Kidney epithelial cell (primary cell): ENCODE measurements at places on chromosomes 12 and 14. TPM values are rescaled to one million over a fixed set of nuclear protein-coding genes. Genes with fewer than 3 reads are reported as not detected.

DNA sequence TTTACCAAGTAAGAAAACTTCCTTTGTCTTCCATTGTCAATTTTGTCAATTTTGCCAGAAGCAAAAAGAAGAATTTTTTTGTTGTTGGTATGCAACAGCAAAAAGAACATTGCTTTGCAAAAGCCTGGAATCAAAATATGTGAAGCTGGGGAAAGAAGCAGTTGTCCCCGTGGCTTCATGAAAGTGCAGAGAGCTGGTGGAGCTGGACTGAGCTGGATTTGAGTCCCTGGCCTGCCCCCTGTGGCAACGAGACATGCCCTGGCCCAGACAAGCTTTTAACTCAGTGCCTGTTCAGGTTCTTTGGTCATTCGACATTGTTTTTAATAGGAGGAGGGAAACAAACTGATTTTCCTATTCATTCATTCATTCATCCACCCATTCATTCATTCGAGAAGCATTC is 70.3 kb downstream of the SLC15A4 start:
- DNase-seq: no peak

GRCh38 chr12:121524196-121524916 is 56.5 kb downstream of the KDM2B start:
- no peak for DNase-seq

DNA sequence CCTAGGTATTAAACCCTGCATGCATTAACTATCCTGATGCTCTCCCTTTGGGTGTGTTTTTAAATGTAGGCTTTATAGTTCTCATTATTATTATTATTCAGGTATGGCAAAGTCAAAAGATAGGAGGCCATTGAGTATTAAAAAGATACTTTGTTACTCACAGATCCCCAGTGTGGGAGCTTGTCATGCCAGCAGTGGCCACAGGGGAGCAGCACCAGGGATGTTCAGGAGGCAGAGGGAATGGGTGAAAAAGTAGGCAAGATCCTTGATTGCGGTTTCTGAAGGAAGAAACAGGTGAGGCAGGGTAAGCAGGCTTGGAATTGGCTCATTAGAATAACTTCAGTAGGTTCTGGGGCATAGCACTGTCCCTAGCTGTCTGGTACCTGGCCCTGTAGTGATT is 382.2 kb downstream of the MED13L start:
- DNase-seq: no peak

DNA sequence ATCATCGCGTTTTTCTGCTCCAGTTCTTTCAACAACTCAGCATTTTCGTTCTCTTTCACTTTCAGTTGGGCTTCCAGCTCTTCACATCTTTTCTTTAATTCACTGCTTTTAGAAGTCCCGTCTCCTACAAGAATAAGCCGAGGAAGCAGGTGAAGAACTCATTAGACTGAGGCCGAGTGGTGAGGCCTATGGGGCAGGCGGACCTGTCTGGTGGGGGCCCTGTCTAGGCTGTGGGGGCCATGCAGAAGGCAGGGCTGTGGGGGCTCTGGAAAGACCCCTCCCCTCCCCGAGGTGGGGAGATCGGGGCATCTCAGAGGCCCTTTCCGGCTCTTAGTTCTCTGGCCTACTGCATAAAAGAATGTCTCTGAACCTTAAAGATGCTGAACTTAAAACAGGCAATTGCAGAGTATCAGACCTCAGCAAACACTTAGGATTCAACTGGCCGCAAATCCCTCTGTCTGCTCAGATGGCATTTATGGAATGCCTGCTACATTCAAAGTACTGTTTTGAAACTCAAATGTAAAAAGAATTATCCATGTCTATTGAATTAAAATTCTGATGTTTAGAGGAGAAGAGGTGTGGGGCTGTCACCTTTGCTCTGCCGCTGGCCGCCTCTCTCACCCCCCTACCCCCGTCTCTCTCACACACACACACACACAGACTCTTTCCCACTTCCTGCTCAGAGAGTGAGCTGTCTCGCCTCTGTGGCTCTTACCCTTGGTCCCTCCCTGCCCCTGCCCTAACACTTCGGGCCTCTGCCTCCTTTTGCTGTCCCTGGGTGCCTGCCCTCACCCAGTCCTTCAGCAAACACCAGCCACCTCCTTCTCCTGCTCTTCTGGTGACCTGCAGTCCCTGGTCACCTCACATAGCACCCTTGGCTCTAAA is 34.7 kb downstream of the CCDC92 start:
- no peak for DNase-seq

- no peak for DNase-seq
Measured at GRCh38 chr12:1566449-1567135, 27.8 kb downstream of the FBXL14 start.

GRCh38 chr14:105069522-105069870 is 4.3 kb upstream of the GPR132 start:
- no peak for DNase-seq

GRCh38 chr12:91910871-91911388 is 234.7 kb downstream of the BTG1 start:
- no peak for DNase-seq

Gene TMPO
- 63.0 and 81.7 TPM in 2 replicates for total RNA-seq

Gene C12orf50
- total RNA-seq: not detected in 2 replicates

Gene PIK3C2G
- 0.07 and 0.13 TPM in 2 replicates for total RNA-seq

Gene PTPRO
- total RNA-seq: 3.7 and 5.4 TPM in 2 replicates

Gene ASB2
- total RNA-seq: 7.4 and 8.8 TPM in 2 replicates

Gene TPPP2
- total RNA-seq: not detected in 2 replicates
